ENCODE measurements at places on chromosomes 12 and 14.

GRCh38 chr12:131380965-131381705, 329.8 kb upstream of the SFSWAP start:
- DNase-seq = no peak

DNA sequence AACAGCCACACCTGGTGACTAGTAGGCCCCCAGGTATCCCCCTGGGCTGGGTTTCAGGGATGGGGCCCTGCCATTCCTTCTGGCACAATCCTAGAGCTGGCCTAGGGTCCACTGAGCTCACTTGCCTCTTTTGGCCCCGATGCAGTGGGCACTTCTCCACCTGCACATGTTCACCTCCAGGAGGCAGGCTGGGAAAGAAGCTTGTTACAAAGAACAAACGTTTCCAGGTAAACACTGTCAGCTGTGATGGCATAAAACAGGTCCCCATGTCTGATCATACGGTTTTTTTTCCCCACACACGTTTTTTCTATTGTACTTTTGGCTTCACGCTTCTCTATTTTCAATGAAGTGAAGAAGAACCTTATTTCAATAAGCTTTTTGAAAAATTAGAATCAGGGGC, 15.8 kb upstream of the HVCN1 start:
- no peak for DNase-seq

DNA sequence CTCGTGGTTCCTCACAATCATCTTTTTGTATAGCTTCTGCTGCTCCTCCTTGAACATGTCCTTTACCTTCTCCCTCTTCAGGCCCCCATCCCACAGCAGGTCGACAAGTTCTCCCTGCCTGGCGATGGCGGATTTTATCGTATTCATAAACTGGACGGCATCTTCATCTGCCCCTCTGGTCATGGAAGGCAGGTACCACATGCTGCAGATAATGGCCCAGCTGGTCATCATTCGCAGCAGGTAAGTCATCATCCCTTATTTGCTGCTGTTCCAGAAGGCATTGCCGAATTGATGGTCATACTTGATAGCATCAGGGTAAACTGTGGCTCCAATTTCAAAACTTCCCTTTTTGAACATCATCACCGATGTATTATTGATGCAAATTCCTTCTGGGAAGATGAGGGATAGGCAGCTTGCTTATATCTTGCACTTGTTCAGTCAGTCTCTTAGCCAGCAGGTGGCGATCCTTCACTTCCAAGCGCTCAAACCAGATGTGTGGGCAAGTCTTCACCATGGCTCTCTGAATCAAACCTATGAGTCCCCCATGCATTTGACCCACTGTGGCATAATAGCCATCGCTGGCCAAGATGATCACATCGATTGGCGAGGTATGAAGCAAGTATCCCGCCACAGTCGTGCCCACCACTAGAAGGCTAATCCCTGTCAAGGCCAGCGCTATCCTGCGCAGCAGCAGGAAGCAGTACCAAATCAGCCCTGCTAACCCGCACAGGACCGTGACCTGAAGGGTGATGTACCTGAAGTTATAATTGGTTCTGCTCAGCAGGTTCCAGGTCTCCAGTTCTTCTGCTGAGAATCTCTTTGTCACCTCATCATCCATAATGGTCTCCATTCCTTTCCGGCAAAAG, 381.5 kb upstream of the STXBP6 start:
- DNase-seq = peak; percentile 8

GRCh38 chr12:119444462-119445044, 110.0 kb downstream of the CCDC60 start:
- peak; percentile 32 for DNase-seq

DNA sequence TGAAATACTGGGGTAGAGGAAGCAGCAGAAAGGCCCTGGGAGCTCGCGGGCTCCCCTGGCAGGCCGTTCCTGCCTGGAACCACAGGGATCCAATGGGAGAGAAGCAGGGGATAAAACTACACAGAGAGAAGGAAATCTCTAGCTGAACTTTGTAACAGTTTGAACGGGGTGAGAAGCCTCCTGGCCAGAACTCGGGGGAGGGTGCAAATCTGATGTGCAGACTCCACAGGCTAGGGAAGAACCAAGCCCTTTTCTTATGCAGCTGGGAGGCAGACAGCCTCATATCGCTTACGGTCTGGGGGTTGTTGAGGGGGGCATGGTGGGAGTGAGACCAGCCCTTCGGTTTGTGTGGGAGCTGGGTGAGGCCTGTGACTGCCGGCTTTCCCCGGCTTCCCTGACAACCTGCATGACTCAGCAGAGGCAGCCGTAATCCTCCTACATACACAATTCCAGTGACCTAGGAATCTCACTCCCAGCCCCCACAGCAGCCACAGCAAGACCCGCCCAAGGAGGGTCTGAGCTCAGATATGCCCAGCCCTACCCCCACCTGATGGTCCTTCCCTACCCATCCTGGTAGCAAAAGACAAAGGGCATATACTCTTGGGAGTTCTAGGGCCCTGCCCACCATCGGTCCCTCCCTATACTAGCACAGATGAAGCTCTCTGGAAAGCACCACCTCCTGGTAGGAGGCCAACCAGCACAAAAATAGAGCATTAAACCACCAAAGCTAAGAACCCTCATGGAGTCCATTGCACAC, 143.0 kb downstream of the TMTC1 start:
- no peak for DNase-seq

DNA sequence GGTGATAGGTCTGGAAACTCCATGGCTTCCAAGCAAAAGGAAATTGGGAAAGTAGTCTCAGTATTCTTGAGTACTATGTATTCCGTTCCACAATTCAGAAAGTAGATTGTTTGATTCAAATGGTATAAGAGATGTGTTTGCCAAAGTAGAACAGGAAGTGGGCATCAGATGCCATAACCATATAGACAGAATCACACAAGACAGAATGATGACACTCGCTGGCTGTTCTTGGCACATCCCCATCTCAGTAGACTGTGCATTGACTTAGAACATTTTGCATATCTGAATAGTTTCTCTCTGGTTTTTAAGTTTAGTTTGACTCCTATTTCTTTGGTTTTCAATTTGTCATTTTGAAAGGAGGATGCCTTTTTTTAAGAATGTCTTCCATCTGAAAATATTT, 221.1 kb upstream of the RGS6 start:
- DNase-seq = no peak

GRCh38 chr12:52029685-52030084, 21.6 kb upstream of the NR4A1 start:
- DNase-seq = no peak
